CD4-positive, alpha-beta T cell treated with Interleukin-15 for 4 hours (primary cell): ENCODE measurements at places on chromosomes 1 and 21.

GRCh38 chr1:40143891-40144575 lies 17.2 kb upstream of the RLF start:
- peak; percentile 71 for DNase-seq

DNA sequence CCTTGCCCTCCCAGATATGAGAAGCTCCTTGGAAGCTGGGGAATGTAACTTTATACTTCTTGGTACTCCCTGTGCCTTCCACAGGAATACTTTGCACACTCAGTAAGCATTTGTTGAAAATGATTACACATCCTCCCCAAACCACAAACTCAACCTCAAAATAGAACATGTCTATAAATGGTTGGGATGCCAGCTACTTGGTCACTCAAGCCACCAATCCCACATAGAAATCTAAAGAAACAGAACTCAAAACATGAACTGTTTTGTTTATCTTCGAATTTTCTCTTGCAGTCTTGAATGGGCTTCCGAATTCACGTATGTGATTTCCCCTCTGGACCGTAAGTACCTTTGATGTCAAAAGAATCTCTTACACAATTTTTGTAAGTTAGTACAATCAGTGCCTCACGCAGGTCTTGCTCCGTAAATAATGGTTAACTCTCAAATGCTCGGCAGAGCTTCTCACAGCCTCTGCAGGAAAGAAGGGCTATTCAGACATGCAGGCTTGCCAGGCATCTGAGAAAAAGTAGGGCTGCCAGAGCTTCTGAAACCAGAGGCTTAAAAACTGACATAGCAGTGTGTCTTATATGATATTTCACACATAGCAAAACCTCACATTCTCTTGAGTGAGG lies 26.9 kb downstream of the SORT1 start:
- no peak for DNase-seq

- DNase-seq = peak; percentile 99
These were observed at the start of gene RSBN1 for GRCh38 chr1:113811888-113812660. Gene RSBN1 (minus strand): TSS chr1:113812476. CDS start chr1:113812412, 64 bp downstream.

GRCh38 chr1:43454270-43455011 lies 710 bp upstream of the HYI start:
- peak; percentile 70 for DNase-seq

GRCh38 chr1:231188072-231188471 lies 26.2 kb downstream of the TRIM67 start:
- no peak for DNase-seq

- no peak for DNase-seq
These were observed 30.7 kb downstream of the KYAT3 start for GRCh38 chr1:88961647-88962275.

DNA sequence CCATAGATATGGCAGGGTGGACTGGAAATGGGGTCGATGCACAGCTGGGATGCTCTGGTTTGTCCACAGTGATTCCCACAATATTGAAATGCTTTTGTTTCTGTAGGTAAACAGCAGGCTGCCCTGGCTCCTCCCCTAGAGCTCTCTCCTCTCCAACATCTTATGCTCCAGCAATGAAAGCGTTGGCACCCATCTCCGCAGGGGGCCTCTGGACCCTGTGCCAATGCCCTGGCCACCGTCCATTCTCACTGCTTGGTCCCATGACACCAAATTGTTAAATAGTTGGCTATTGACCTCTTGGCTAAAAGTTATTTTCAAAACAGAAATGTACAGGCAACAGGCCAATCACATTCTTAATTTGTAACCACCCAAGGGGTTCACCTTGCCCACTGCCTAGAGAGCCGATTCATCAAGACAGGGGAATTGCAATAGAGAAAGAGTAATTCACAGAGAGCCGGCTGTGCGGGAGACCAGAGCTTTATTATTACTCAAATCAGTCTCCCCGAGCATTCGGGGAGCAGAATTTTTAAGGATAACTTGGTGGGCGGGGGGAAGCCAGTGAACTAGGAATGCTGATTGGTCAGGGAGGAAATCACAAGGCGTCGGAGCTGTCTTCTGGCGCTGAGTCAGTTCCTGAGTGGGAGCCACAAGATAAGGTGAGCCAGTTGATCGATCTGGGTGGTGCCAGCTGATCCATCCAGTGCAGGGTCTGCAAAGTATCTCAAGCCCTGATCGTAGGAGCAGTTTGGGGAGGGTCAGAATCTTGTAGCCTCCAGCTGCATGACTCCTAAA lies 76.9 kb upstream of the B3GALT5 start:
- DNase-seq = no peak

- no peak for DNase-seq
These were observed 334.5 kb downstream of the NUF2 start for GRCh38 chr1:163656095-163656759.

DNA sequence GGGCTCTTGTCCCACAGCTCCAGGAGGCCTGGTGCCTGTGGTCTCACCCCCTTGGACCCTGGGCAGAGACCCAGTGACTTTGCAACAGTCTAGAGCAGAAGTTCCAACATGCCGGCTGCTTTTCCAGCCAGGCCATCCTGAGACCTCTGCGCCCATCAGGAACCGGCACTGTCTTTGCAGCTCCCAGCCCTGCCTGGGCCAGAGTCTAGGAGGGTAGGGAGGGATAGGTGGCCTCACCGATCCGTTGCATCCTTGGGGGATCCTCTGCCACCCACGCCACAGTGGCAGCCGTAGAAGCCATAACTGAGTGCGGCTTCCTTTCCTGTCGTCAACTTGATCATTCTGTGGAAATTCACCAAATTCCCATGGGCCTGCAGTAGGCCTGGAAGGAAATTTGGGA lies 1.3 kb downstream of the PLA2G2A start:
- no peak for DNase-seq

DNA sequence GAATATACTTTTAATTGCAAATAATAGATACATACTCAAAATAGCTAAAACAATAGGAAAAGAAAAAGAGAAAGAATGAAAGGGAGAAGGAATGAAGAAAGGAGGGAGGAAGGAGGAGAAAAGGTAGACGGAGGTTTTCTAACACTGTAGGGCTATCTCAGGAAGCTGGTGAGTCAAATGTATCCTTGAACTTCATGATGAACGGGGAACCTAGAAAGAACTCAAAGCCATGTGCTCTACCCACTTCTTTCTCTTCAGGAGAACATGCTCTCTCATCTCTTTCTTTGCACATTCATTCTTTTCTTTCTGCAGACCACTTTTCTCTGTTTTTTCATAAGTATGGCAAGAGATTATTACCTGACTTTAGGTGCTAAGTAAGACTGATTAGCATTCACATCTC lies 37.3 kb upstream of the ZNF644 start:
- no peak for DNase-seq

DNA sequence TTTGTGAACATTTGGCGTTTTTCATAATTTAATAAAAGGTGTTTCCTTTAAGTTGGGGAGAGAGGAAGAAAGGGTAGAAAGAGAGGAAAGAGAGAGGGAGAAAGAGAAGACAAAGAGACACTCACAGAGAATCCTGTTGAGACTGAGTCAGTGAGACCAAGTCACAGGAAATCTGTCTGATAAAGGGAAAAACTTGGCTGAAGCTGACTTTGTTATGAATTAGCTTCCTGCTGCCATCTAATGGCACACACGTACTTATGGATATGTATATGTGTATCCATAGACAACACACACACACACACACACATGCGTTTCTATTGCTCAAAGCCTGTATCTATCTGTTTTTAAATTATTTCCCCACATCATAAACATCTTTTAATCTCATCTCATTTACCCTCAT lies 42.5 kb upstream of the DISC1 start:
- DNase-seq = no peak

- no peak for DNase-seq
These were observed 12.4 kb upstream of the PARP1 start for GRCh38 chr1:226420328-226420727.

DNA sequence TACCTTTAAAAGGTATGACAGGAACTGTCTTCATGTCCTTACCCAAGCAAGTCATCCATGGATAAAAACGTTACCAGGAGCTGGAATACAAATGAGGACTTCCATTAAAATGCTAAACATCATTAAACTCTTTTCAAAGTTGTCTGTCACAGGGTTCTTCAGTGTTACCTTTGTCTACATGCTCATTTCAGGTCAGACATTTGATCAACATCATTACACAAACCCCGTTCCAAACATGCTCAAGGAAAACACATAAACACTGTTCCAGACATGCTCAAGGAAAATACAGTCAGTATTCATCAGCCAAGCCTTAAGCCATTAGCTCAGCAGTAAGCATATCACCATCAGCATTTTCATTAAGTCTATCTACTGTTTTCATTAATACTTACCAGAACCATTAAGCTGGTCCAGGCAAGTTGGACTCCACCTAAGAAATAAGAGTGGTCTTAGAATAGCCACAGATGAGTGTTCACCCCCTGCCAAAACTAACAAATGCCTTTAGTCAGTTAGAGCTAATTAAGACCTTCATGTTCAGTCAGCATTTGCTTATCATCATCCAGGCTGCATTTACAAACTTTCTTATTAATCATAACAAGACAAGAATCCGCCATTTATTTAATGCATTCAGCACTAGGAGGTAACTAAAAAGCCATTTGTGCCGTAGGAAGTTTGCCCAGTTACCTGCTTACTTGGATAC lies 2.2 kb downstream of the GAS5 start:
- no peak for DNase-seq

DNA sequence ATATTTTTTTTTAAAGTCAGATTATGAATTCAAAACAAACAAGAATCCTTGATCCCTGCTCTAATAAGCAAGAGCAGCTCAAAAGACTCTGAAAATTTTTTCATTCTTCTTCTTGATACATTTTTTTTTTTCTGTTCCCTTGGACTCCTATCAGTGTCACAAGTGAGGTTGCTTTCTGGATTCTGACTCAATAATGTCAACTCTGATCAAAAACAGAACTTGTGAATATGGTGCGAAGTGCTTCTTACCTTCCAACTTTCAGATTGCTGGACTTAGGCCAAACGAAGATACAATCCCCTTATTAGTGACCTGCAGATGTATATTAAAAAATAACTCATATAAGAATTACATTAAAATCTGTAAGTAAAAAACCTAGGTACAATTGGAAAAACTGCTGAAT lies 136.1 kb downstream of the GPATCH2 start:
- DNase-seq = no peak
